ENCODE measurements at places on chromosomes 5 and 9. TPM values are rescaled to one million over a fixed set of nuclear protein-coding genes. Genes with fewer than 3 reads are reported as not detected.

- DNase-seq, result peak; percentile 66
- peak overlapping the region; percentile 90 for H3K27ac ChIP-seq
- peaks cover 70% of the 10 kb centered on the region for H3K4me1 ChIP-seq
These were observed 10.2 kb downstream of the FBXO10 start for GRCh38 chr9:37565661-37566618.

DNA sequence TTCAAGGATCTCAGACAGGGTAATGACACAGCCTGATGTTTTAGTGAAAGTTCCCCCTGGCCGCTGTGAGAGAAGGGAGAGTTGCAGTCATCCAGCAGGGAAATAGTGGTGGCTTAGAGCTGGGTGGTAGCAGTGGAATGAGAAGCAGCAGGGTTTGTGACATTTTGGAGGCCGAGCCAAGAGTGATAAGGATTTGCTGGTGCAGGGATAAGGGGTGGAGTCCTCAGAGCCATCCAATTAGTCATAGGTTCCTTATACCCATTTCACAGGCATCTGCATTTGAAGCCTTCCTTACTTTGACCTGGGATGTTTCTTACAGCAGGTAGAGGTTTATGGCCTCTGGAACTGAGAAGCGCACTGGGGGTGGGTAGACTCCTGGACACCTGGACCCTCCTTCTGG lies 12.8 kb downstream of the JADE2 start:
- H3K36me3 ChIP-seq, result peaks cover 9% of the 10 kb centered on the region
- peaks cover 54% of the 10 kb centered on the region for H3K4me1 ChIP-seq
- no peaks in the 10 kb centered on the region for H3K27me3 ChIP-seq
- H3K4me3 ChIP-seq, result no peak overlapping the region
- no peak for DNase-seq

- peaks cover 31% of the 10 kb centered on the region for H3K27me3 ChIP-seq
- no peak for DNase-seq
- H3K36me3 ChIP-seq, result no peaks in the 10 kb centered on the region
- peaks cover 11% of the 10 kb centered on the region for H3K4me1 ChIP-seq
These were observed at the start of gene ENTREP1 for GRCh38 chr9:69324549-69325401. ENTREP1 (plus strand) TSS chr9:69325215; CDS start chr9:69325310, 95 bp downstream.

GRCh38 chr5:140284013-140284412 lies 18.9 kb downstream of the PFDN1 start:
- H3K4me3 ChIP-seq, result no peak overlapping the region
- H3K27me3 ChIP-seq, result no peaks in the 10 kb centered on the region
- H3K36me3 ChIP-seq, result no peaks in the 10 kb centered on the region
- H3K4me1 ChIP-seq, result peaks cover 30% of the 10 kb centered on the region

- H3K4me3 ChIP-seq, result no peak overlapping the region
- DNase-seq, result no peak
- H3K4me1 ChIP-seq, result no peaks in the 10 kb centered on the region
- H3K27ac ChIP-seq, result no peak overlapping the region
These were observed 10.1 kb downstream of the ASS1 start for GRCh38 chr9:130454812-130455325.

DNA sequence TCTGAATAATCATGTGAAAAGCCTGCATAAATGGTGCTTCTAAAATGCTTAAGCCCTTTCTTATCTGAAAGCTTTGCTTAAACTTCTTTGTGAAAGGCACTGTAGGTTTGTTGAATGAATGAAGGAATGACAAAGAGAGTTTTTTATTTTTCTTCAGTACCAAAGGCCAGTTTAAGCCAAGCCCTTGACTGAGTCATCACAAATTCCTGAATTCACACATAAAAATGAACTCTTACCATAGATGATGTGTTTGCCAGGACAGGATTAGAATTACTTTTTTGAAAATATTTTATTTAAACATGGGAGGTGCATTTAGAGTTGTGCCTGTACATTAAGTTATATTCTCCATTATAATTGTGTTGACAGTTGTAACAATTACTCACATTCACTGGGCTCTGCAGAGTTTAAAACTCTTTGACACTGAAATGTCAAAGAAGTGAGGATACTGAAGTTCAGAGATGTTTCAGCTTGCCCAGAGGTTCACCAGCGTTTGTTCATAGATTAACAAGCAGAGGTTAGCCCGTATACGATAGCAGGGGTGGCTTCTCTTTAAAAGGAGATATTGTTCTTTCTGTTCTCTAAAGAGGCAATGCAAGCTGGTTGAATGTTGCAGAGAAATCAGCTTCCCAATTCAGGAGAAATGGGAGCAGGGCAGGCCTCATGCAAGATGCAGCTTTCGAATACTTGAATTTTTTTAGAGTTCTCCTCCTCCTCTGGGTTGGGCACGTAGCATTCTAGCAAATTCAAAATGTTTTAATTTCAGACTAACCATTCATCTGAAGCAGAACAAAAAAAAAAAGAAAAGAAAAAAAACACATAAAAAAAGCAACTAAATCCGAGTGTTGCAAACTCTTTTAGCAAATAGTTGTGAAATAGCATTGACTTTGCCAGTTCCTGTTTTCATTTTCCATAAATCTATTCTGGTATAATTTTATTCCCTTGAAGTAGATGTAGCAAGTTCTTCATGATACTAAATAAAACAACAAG lies 358.7 kb upstream of the KLF4 start:
- no peak overlapping the region for H3K27ac ChIP-seq
- DNase-seq, result no peak
- no peaks in the 10 kb centered on the region for H3K4me1 ChIP-seq
- H3K27me3 ChIP-seq, result peaks cover 4% of the 10 kb centered on the region
- no peak overlapping the region for H3K4me3 ChIP-seq
- no peaks in the 10 kb centered on the region for H3K36me3 ChIP-seq

DNA sequence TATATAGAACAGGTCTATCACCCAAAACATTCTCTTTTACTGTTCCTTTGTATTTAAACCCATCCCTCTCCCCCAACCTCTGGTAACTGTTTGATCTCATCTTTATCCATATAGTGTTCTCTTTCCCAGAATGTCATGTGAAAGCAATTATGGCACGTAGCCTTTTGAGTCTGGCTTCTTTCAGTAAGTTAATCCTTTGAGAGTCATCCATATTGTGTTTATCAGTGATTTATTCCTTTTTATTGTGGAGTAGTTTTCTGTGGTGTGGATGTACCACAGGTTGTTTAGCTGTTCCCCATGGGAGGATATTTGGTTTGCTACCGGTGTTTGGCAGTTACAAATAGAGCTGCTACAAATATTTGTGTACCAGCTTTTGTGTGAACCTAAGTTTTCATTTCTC lies 38.0 kb downstream of the HMGXB3 start:
- no peak overlapping the region for H3K4me3 ChIP-seq
- peak overlapping the region; percentile 25 for H3K27ac ChIP-seq
- H3K36me3 ChIP-seq, result peaks cover 51% of the 10 kb centered on the region
- peaks cover 24% of the 10 kb centered on the region for H3K4me1 ChIP-seq
- DNase-seq, result no peak

DNA sequence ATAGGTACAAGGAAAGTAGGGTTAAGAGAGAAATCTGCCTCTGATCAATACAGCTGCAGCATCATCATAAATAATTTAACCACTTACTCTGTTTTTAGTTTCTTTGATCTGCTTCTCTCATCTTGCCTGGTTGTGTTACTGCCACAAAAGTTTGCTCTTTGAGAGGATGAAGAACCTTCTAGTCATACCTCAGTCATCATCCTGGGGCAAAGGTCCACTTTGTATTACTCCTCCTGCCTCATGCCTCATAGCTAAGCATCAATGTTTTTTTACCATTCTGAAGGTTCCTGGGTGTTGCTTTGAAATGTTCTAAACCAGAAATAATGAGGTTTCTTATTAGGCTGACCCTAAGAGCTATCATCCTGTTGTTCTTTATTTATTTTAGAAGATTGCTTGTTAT lies 17.1 kb upstream of the TRIM36 start:
- no peak overlapping the region for H3K27ac ChIP-seq
- peaks cover 52% of the 10 kb centered on the region for H3K27me3 ChIP-seq
- no peak overlapping the region for H3K4me3 ChIP-seq
- H3K4me1 ChIP-seq, result no peaks in the 10 kb centered on the region
- no peak for DNase-seq
- H3K36me3 ChIP-seq, result no peaks in the 10 kb centered on the region

DNA sequence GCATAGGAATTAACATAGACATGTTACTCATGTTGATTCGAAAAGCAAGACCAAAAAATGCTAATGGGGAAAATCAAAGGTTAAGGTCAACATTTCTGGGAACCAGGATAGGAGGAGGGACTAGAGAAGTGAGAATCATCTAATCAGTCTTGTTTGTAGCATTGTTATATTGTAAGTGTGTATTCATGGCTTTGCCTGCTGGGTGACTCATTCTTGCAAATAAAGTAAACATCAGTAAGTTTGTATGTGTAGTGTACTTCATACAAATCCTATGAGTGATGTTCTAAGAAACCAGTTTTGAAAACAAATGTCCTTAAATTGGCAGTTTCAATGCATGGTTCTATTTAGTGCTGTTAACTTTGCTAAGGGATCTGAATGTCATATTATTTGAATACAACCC lies 79.0 kb upstream of the TMEM252 start:
- no peaks in the 10 kb centered on the region for H3K36me3 ChIP-seq
- no peak overlapping the region for H3K4me3 ChIP-seq
- H3K27ac ChIP-seq, result no peak overlapping the region

DNA sequence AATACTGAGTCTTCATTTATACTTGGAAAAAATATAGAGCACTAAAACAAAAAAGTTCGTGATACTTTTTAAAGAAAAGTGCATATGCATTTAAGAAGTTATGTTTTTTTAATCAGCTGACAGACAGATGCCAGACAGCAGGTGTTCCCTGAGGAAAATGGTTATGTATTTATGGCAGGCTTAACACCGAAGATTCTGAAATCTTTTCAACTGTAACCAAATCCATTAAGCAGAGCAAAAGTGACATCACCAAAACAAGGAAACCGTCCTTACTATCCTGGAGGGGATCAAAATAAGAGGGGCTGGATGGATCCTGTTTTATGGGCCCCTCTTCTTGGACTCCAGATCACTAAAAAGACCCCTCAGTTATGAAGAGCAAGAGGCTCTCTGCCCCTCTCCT lies 404.9 kb upstream of the ADAMTS16 start:
- no peak overlapping the region for H3K27ac ChIP-seq
- no peaks in the 10 kb centered on the region for H3K27me3 ChIP-seq
- DNase-seq, result no peak
- H3K4me3 ChIP-seq, result no peak overlapping the region
- no peaks in the 10 kb centered on the region for H3K4me1 ChIP-seq

- DNase-seq, result no peak
- no peak overlapping the region for H3K4me3 ChIP-seq
- H3K27ac ChIP-seq, result no peak overlapping the region
- peaks cover 4% of the 10 kb centered on the region for H3K36me3 ChIP-seq
- no peaks in the 10 kb centered on the region for H3K4me1 ChIP-seq
These were observed 82.7 kb downstream of the NR6A1 start for GRCh38 chr9:124688238-124688904.

DNA sequence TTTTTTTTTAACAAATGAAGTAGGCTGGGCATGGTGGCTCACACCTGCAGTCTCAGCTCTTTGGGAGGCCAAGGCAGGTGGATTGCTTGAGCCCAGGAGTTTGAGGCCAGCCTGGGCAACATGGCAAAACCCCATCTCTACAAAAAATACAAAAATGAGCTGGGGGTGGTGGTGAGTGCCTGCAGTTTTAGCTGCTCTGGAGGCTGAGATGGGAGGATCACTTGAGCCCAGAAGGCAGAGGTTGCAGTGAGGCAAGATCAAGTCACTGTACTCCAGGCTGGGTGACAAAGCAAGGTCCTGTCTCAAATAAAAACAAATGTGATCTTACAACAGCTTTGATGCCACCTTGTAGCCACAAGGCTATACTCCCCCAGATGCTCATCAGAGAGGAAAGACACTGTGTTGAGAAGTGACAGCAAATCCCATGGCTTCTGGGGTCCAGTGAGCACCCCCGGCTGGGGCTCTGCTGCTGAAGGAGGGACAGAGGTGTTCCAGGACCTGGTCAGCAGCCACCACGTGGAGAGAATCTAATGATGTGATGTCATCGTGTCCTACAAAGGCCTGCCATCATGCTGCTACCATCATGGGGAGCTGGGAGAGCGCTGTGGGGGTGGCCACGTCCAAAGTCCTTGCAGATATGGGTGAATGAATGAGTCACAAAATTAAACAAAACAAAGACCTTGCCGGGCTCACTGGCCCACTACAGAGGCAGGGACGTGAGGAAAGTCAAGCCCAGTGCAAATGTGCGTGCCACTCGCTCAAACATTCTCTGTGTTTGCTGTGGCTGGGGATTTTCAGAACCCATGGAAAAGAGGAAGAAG lies 60.7 kb downstream of the PRRT1B start:
- H3K4me3 ChIP-seq, result no peak overlapping the region
- H3K27ac ChIP-seq, result peak overlapping the region; percentile 28
- no peak for DNase-seq
- peaks cover 7% of the 10 kb centered on the region for H3K36me3 ChIP-seq

- H3K36me3 ChIP-seq, result no peaks in the 10 kb centered on the region
- no peak overlapping the region for H3K4me3 ChIP-seq
- no peak for DNase-seq
- no peak overlapping the region for H3K27ac ChIP-seq
- H3K27me3 ChIP-seq, result no peaks in the 10 kb centered on the region
These were observed 37.6 kb upstream of the SLCO6A1 start for GRCh38 chr5:102536323-102536928.

DNA sequence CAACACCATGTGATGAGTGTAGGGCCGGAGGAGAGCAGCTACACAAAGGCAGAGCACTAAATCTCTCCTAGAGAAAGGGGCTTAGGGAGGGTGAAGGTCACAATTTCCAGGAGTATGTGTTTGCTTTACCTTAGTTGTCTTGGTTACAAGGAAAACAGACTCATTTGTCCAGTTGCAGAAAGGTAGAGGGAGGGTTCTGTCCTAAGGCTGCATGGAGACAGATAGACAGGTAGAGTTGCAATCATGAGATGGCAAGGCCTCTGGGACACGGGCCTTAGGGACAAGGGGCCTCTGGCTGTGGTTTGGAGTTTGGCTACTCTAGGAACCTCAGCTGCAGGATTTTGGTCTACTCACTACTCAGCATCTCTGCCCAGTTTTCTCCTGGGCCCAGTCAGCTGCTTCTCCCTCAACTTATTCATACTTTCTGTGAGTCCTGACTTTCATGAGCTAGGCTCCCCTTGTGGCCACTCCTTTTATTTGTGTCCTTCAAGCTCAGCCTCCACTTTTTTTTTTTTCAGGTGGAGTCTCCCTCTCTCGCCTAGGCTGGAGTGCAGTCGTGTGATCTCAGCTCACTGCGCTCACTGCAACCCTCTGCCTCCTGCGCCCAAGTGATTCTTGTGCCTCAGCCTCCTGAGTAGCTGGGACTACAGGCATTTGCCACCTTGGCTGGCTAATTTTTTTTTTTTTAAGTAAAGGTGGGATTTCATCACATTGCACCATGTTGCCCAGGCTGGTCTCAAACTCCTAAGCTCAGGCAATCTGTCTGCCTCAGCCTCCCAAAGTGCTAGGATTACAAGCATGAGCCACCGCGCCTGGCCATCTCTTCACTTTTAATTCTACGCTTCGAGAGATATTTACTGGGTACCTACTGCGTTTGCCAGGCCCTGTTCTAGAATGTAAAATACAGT lies 76.6 kb downstream of the PTPDC1 start:
- H3K4me3 ChIP-seq, result no peak overlapping the region
- peaks cover 28% of the 10 kb centered on the region for H3K4me1 ChIP-seq
- no peak for DNase-seq
- no peak overlapping the region for H3K27ac ChIP-seq

The PCDHGB1 gene
- polyA plus RNA-seq, result not detected

The ZNF354C gene
- polyA plus RNA-seq, result not detected

The SLC36A3 gene
- not detected for polyA plus RNA-seq

The PRRX2 gene
- not detected for polyA plus RNA-seq

The ARHGEF37 gene
- polyA plus RNA-seq, result 0.95 TPM

The ANGPTL2 gene
- not detected for polyA plus RNA-seq

The LCN10 gene
- polyA plus RNA-seq, result 56.7 TPM
